ENCODE measurements at places on chromosomes 2 and 18.

DNA sequence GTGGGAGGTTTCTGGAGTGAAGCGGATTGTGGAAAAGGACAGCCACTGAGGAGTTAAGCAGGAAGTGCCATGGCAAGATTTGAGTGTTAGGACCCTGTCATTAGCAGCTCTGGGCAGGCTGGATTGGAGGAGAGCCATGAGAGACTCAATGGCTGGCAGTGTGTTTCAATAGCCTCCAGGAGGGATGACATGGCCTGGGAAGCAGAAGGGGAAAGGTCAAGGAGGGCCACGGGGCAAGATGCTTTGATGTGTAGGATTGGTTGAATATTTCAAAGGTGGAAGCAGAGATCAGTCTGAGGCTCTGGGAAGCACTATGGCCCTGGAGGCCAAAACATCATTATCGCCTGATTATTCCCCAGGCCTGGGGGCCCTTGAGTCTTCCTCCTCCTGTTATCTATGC is 229.0 kb upstream of the HS6ST1 start:
- DNase-seq: no peak

DNA sequence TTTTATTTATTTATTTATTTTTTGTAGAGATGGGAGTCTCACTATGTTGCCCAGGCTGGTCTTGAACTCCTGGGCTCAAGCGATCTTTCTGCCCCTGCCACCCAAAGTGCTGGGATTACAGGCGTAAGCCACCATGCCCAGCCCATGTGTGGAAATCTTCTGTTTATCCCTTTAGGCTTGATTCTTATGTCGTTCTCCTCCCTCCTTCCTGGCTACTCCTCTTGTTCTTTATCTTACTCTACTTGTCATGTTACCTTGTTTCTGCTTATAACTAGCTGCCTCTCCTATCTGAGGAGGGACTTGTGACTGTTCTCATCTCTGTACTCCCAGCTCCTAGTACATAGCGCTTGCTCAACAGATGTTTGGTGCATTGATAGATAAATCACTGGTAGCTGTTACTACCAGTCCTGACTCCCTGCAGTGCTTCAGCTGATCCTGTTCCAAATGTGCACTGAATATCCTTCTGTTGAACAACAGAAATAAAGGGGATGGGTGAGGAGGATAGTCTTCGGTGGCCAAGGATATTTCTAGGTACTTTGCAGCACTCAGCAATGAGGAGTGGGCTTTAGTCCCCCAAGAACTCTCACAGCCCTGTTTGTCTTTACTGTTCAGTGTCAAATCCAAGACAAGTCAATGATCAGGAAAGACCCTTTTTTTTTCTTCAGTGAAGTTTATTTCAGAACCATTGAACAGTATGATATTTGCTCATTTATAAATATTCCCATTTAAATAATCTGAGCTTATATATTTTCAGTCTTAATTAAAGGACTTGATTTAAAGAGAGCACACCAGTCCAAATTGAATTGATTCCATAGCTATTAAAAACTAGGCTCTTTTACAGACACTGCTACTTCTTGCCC is 7.2 kb downstream of the IL1B start:
- DNase-seq: no peak

GRCh38 chr2:69693059-69693774 is 48.7 kb upstream of the ANXA4 start:
- no peak for DNase-seq

DNA sequence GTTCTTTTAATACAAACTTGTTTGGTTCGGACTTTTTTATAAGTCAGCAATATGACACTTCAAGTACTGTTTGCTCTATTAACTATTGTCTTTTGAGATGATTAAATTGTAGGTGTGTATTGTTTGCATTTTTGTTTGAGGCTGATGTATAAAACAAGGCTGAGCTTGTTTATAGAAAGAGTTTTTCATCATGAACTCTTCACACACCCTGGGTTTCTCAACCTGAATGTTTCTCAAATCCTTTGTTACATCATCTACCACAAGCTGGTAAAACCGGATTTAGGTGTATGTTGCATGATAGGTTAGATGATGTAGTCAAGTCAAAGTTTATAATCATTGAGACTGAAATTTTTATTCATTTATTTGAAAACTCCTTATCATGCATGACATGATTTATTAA is 335.2 kb upstream of the LRATD1 start:
- no peak for DNase-seq

- DNase-seq: no peak
These were observed 104.1 kb upstream of the TRIB2 start for GRCh38 chr2:12612671-12613070.

DNA sequence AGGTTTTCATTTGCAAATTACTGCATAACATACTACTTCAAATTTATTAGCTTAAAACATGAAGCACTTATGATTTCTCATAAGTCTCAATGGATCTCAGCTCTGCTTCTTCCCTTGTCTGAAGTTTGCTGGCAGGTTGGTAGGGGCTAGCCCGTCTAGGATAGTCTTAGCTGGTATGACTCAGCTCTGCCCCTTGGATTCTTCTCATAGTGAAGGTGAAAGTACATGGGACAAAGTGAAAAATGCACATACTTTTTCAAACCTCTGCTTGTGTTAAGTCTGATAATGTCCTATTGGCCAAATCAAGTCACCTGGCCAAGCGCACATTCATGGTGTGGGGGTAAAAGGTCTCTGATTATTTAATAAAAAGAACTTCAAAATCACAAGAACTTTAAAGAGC is 184.8 kb upstream of the VWC2L start:
- no peak for DNase-seq

DNA sequence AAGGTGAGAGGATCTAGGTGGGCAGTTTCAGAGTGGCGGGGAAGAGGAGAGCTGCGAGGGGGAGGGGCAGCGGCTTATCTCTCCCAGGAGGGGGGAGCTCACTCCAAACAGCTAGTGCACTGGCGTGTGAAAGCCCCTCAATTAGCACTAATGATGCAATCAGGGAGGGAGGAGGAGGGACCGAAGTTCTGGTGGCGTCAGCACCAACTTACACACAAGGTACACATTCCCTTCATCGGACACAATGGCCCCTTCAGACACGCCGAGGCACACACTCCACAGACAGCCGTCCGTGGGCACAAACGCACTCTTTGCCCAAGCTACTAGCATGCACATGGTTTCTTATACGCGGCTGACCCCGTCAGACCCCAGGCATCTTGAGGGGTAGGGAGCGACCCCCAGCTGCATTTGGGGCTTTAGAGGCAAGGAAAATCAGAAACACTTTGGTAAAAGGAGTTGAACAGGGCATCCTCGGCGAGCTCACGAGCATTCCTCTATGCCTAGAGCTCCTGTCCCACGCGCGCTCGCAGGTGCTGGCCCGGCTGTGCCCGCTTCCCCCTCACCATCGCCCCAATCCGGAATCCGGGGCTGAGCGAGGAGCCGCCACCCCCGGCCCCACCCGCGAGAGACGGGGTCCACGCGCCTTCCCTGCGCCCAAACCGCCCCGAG is 868 bp upstream of the PKDCC start:
- DNase-seq: no peak

GRCh38 chr2:36562973-36563532 is 34.9 kb downstream of the FEZ2 start:
- no peak for DNase-seq

DNA sequence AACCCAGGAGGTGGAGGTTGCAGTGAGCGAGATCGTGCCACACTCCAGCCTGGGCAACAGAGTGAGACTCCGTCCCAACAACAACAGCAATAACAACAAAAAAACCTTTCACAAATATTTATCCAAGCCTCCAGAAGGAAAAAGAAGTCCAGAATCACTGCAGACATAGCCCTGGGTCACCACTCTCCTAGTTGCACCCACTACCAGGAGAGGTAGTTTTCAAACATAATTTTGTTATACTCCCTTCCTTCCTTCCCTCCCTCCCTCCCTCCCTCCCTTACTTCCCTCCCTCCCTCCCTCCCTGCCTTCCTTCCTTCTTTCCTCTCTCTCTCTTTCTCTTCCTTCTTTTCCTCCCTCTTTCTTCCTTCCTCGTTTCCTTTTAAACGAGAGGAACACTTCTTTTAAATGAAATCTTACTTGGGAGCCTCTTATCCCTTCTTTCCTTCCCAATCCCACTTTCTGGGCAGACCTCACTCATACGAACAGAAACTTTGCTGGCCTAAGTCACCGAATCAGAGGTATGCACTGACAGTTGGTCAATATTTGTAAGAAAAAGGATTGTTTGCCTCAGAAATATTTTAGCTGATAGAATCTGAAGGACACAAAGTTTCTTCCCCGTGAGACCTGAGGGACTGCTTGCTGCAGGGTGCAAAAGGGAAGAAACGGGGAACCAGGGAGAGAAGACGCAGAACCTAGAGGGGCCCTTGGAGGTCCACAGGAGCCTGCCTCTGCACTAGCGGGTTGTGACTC is 88.1 kb upstream of the AGAP1 start:
- no peak for DNase-seq

GRCh38 chr18:46435031-46435430 is 222.0 kb downstream of the LOXHD1 start:
- DNase-seq: no peak

DNA sequence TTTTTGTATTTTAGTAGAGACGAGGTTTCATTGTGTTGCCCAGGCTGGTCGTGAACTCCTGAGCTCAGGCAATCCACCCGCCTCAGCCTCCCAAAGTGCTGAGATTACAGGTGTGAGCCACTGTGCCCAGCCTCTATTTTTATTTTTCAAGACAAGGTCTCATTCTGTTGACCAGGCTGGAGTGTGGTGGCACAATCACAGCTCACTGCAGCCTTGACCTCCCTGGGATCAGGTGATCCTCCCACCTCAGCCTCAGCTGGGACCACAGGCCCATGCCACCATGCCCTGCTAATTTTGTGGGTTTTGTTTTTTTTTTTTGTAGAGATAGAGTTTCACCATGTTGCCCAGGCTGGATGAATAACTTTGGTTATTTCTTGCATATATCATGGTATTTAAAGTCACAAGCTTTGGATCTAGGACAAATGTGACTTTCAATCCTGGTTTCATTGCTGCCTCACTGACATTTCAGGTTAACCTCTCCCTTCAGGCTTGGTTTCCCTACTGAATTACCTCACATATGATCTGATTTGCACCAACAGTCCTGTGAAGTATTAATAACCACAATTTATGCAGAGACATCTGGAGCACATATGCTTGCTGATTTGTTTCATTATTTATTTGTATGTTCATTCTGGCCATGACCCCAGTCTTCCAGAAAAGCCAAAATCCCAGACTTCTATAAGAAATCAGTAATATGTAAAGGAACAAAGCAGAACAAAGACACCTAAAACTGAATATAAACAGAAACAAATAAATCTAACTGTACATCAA is 17.5 kb upstream of the RAB31 start:
- no peak for DNase-seq

- no peak for DNase-seq
These were observed 19.8 kb downstream of the PROC start for GRCh38 chr2:127437781-127438726.
